Right lobe of liver (tissue), 6 donors: ENCODE measurements at places on chromosomes 1 and 21. TPM values are rescaled to one million over a fixed set of nuclear protein-coding genes. Genes with fewer than 3 reads are reported as not detected.

DNA sequence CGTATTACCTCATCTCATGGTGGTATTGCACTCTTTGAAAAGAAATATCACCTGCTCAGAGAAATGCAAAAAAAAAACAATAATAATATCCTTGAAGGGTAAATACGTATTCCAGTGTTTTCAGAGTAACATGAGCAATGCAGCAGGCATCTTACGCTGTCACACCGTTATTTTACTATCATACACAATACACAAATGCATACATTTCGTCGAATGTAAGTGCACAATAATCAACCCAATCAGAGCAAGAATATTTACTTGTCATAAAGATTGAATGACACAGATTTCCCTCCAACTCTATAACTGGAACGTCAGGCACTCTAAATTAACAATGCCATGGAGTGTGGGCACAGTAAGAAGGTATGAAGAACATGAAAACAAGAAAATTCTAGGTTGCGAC is 1050.1 kb downstream of the PLA2G4A start:
- no peaks in the 10 kb centered on the region for H3K36me3 ChIP-seq
- no peak overlapping the region for H3K27ac ChIP-seq
- no peaks in the 10 kb centered on the region for H3K27me3 ChIP-seq
- no peak overlapping the region for H3K4me3 ChIP-seq
- H3K4me1 ChIP-seq = no peaks in the 10 kb centered on the region

DNA sequence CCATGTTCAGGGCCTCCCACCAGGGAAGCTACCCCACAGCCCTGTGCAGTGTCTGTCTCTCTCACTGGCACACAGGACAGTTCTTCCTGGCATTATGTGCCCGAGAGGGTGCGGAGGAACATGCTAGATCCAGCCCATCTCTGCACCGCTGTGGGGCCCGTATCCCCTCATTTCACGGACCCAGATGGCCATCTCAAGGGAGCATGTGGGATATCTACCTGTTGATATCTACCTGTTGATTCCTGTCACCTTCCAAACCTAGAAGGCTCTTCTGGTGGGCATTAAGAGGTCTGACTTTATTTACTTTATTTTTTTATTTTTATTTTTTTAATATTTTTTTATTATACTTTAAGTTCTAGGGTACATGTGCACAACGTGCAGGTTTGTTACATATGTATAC is 11.7 kb downstream of the PIK3CD start:
- no peaks in the 10 kb centered on the region for H3K27me3 ChIP-seq
- no peak overlapping the region for H3K27ac ChIP-seq
- no peak overlapping the region for H3K4me3 ChIP-seq
- DNase-seq = no peak
- no peaks in the 10 kb centered on the region for H3K4me1 ChIP-seq

DNA sequence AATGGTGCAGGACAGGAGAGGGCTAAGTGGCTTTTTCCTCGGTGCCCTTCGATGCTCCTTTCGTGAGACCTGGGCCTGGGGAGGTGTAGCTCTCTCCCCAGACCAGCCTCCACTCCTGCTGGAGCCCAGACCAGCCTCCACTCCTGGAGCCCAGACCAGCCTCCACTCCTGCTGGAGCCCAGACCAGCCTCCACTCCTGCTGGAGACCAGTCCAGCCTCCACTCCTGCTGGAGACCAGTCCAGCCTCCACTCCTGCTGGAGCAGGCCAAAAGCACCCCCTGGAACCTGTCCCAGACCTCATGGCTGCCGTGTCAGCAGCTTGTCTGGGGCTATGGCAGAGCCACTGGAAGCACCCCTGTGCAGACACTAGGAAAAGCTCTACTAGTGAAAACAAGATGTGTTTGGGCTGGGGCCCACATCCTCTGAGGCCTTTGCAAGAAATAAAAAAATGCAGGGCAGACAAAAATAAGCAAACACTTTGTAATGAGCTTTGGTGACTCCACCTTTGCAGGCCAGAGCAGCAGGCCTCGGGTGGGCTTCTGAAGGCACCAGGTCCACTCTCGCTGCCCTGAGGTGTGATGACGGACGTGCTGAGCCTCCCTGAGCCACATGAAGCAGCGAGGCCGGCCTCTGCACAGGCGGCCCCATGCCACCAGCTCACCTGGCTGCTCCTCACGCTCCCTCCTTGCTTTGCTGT is 116.0 kb upstream of the IFFO2 start:
- no peak for DNase-seq
- no peaks in the 10 kb centered on the region for H3K27me3 ChIP-seq
- peaks cover 77% of the 10 kb centered on the region for H3K4me1 ChIP-seq
- H3K36me3 ChIP-seq = peaks cover 32% of the 10 kb centered on the region

DNA sequence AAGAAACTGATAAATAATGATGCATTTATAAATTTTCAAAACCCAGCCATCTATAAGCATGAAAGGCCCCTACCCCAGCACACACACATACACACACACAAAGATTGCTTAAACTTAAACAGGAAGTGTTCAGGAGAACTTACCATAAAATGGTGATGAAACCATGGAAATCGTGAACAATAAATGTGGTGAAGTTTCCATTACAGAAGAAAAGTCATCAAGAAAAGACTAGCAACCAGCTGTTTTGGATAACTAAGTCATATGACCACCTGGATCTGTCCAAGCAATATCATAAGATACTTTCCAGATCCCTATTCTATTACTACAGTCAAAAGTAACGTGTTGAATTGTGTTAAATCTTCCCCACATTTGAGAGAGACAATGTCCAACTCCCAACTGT is 24.1 kb downstream of the RGS5 start:
- H3K36me3 ChIP-seq = no peaks in the 10 kb centered on the region
- H3K4me3 ChIP-seq = no peak overlapping the region

DNA sequence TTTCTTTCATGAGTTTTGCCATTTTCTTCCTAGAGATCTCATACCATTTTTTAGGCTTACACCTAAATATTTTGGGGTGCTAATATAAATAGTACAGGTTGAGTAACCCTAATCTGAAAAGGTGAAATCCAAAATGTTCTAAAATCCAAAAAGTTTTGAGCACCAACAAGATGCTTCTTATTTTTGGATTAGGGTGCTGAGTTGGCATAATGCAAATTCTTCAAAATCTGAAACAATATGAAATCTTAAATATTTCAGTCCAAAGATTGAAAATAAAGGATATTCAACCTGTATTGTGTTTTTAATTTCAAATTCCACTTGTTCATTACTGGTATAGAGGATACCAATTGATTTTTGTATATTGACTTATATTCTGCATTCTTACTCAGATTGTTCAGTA is 51.1 kb upstream of the KCNK2 start:
- no peak overlapping the region for H3K27ac ChIP-seq
- H3K4me3 ChIP-seq = no peak overlapping the region
- H3K4me1 ChIP-seq = no peaks in the 10 kb centered on the region
- no peak for DNase-seq

The FGR gene
- 4.3 TPM for total RNA-seq

The CSF3R gene
- 7.0 TPM for total RNA-seq
